ENCODE measurements at places on chromosomes 5 and 9.

DNA sequence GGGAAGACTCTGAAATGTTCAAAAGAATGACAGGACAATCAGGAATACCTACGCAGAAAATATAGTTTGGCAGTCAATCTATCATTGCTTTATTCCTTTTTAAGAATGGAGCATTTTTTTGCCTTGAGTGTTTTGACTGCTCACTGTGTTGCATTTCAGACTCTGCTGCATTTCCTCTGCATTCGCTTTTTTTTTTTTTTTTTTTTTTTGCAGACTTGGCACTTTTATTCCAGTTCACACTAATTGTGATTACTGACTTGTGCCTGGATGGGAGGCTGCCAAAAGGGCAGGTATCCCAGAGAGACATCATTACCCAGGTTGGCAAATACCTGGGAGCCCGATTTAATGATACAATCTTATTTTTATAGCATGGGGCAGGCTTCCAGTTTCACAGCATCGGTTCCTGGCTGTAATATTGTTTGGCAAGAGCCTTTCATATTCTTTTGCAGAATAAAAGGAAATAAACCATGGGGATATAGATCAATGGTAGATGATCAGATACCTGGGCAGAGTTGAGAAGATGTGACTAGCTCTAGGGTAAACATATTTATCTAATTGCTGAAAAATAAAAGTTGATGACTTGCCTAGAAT, 1132.6 kb downstream of the MAT2B start:
- DNase-seq = no peak

- DNase-seq = no peak
Measured at GRCh38 chr9:138066049-138066448, 188.5 kb downstream of the CACNA1B start.

GRCh38 chr9:89610391-89610925, 5.6 kb downstream of the GADD45G start:
- DNase-seq = no peak

- no peak for DNase-seq
Measured at GRCh38 chr5:60287174-60287771, 393.7 kb upstream of the PDE4D start.

GRCh38 chr5:59037941-59038797, 455.3 kb downstream of the RAB3C start:
- DNase-seq = no peak

- no peak for DNase-seq
Measured at GRCh38 chr9:90815183-90815943, 13.7 kb downstream of the SYK start.

DNA sequence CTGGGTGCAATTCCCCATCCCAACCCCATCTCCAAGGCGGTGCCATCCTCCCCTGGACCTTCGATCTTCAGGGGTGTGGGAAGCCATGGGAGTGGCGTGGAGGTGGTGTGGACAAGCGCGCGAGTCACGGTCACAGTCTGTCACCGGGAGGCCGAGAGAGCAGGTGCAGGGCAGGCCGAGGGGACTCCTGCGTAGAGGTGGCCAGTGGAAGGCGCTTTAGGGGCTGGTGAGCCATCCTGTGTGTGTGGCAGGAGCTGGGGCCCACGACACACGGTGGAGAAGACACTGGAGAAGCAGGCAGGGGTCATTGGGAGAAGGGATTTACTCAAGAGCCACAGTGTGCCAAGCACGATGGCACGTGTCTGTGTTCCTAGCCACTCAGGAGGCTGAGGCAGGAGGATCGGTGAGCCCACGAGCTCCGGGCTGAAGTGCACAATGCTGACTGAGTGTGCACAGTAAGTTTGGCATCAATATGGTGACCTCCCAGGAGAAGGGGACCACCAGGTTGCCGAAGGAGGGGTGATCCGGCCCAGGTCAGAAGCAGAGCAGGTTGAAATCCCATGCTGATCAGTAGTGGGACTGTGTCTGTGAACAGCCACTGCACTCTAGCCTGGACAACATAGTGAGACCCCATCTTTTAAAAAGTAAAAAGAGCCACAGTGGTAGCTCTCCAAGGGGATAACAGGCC, 145.1 kb upstream of the PHYKPL start:
- DNase-seq = peak; percentile 6

DNA sequence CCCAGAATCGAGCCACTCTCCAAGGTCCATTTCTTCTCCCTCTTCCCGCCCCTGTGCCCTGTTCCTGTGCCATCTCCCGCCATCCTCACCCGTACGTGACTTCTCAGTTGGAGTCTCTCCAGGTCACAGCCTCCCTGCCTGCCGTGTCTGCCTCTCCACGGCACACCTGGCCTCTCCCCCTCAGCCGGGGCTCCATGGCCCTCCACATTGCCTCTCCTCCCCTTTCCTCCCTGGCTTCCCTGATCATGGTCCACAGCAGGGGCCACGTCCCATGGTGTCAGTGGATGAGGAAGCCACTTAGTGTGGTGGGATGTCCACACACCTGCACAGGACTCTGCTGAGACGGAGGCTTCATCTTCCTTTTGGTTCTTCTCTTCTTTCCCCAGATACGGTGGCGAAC, 2.3 kb downstream of the PAEP start:
- DNase-seq = no peak

DNA sequence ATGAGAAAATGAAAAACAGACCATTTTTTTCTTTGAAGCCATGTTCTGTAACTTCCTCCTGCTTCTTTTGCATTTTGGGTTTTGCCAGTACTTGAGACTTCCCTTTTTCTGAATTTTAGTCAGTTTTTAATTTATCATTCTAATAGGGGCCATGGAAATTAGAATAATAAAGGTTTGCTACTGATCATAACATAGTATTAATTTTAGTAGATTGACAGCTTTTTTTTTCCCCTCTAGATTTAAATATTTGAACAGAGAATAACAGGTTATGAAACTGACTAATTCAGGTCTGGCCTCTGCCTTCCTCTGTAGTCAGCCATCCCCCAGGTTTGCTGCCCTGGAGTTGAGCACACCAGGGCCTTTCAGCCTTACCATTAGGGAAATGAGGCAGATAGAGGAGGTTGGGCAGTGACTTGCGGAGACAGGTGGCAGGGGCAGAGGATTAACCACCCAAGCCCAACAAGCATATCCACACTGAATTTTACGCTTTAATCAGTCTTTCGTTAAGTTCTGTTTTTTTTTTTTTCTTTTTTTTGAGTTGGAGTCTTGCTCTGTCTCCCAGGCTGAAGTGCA, 80.1 kb upstream of the TNFAIP8 start:
- no peak for DNase-seq

- no peak for DNase-seq
Measured at GRCh38 chr9:135983208-135984071, 22.3 kb upstream of the UBAC1 start.

DNA sequence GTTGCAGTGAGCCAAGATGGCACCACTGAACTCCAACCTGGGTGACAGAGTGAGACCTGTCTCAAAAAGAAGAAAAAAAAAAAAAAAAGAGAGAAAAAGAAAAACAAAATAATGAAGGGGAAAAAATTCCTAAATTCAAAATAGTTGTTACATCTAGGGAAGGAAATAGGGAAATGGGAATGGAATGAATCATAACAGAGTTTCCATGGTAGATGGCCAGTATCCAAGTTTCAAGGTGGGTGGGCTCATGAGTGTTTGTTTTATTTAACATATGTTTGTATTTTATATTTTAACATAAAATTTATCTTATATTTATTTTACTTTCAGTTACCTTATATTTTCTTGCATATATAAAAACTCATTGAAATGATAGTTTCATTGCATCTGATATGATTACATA, 215.6 kb downstream of the ARHGEF28 start:
- no peak for DNase-seq

DNA sequence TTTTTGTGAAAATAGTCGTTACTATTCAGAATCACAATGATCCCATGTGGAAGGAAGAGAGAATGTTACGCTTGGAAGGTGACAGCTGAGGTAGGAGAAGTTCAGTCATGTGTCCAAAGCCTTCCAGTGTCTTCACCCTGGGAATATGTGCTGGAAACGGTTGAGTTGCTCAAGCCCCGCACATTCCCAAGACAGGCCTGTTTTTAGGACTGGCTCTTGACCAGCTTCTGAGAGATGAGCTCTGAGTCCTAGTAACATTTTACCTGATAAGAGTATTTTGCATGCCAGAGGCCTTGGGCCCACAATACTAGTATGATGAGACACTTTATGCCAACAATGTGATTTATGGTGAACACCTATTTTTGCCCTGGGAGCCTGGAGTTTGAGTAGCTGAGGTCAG, 101.7 kb downstream of the LMNB1 start:
- no peak for DNase-seq
